Right renal cortex interstitium (tissue), 3 donors: ENCODE measurements at places on chromosomes 11 and 22. TPM values are rescaled to one million over a fixed set of nuclear protein-coding genes. Genes with fewer than 3 reads are reported as not detected.

The CTNND1 gene
- polyA plus RNA-seq = 204 TPM

The ELMOD1 gene
- 0.21 TPM for polyA plus RNA-seq

The MS4A3 gene
- 1.6 TPM for polyA plus RNA-seq

The CBLIF gene
- polyA plus RNA-seq = not detected

The PLET1 gene
- polyA plus RNA-seq = not detected

The ANO5 gene
- 4.4 TPM for polyA plus RNA-seq

The TSGA10IP gene
- polyA plus RNA-seq = not detected
